ENCODE measurements at places on chromosomes 1 and 21.
A peak's percentile ranks its signal among the peaks of the same experiment; 100 is the strongest.

DNA sequence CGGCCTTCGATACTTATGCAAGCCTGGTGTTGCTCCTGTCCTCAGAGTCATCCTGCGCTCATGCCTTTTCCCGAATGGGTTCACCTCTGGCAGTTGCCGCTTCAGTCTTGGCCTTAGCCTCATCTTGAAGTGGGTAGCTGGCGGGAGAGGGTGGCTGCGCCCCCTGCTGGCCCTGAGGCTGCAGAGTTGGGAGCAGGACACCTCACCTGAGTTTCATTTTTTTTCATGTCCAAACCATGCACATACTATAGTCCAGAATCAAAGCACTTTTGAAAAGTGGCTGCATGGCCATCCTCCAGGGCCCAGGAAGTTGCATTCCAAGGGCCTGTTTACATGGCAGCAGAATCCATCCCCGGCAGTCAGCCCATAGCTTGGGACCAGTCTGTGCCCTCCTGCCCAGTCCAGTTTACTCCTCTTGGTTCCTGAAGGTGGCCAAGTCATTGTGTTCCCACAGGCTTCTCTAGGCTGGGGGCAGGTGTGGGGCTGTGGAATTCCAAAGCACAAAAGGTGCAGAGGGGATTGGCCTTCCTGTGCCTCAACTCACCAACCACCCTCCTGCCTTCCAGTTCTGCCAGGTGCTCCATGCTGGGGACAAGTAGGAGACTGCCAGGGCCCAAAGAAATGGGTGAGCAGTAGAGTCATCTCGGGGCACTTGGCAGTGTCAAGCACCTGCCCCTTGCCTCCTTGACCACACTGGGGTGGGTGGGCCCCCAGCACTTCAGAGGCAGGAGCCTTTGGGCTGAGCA lies 44.0 kb downstream of the YARS1 start:
- DNase-seq: peak; percentile 74

DNA sequence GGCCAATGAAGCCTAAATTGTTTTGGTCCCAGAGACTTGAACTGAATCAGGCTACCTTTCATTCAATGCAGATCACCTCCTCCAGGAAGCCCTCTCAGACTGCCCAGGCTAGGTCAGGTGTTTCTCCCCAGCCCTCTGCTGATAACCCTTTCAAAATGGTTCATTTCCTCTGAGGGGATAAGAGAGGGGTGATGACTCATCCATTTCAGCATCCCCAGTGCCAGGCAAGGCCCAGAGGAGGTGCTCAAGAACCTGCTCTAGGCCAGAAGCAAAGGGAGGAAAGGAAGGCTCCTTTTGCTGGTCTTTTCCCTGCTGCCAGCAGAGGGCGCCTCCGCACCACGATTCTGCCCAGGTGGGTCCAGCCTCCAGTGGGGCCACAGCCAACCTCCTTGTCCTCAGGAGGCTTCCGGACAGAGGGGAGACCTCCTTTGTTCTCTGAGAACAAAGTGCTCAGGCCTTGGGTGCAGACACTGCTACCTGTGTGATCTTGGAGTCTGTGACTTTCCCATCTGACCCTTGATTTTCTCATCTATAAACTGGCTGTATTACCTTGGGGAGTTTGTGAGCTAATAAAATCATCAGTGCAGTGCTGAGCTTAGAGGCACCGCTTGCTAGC lies 45.3 kb upstream of the ARHGEF10L start:
- DNase-seq: peak; percentile 73

DNA sequence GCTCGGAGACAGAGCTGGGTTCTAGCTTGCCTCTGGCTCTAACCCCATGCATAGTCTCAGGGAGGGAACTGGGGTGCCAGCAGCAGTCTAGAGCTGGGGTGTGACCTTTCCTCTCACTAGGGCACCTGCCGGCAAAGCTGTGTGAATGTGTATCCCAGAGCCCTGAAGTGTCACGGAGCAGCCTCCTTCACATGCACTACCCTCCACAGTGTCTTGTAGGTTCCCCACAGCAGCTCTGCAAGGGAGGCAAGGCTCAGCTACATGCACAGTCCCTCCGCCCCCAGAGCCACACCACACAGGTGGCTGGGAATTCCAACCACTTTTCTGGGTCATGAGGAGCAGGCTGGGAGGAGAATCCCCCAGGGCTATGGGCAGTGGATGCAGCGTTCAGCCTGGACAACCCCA lies 7.7 kb upstream of the HPCA start:
- no peak for DNase-seq

DNA sequence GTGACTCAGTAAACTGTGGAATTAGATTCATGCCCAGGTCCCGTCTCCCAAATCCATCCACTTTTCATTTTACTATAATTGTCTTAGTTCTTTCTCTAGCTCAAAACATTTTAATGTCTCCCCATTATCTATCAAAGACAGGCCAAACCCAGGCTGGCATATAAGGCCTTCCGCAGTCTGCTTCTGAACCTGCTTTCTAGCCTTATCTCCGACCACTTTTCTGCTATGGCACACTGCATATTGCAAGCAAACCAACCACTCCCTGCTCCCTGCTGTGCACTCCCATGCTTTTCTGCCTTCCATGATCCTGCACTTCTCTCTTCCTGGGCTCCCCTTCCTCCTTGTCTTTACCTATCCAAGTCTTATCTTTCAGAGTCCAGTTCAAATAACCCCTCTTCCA lies 17.3 kb upstream of the PIGM start:
- DNase-seq: no peak

GRCh38 chr1:19010995-19011844 lies 54.7 kb upstream of the IFFO2 start:
- peak; percentile 100 for DNase-seq

- DNase-seq: no peak
Observed at GRCh38 chr1:61124078-61124477, 41.7 kb downstream of the NFIA start.

All from EH (cell line).